ENCODE measurements at places on chromosomes 7 and 10. TPM values are rescaled to one million over a fixed set of nuclear protein-coding genes. Genes with fewer than 3 reads are reported as not detected.

DNA sequence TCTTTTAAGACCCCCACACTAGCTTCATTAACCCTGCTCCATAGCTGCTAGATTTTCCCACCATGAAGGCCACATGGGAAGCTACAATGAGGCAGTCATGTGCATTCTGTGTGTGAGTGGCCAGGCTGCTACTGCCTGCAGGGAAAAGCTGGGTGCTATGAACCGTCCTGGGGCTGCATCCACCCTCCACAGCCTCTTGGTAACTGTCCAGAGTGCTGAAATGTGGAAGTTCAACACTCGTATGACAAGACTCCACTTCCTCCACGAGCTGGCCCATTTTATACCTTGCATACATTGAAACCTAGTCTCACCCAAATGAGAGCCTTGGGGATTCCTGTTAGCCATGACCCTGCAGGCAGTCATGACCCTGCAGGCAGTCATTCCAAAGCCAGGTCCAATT is 59.4 kb downstream of the CUZD1 start:
- DNase-seq, result no peak

DNA sequence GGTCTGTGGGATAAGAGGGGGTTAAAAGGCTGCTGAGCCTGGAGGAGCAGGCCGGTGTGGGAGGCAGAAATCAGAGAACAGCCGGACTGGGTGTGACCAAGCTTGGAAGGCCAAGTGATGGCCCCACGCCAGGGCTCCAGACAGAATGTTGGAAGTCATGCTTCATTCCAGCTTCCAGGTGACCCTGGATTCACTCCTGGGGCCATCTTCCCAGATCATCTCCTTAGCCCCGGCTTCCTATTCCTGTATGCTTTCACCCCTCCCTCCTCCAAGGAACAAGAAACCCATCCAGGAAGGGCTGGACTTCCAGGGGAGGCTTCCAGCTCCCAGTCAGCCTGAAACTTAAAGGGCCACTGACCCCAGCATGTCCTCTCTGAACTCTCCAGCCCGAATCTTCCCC is 1.0 kb downstream of the INMT start:
- no peak for DNase-seq

DNA sequence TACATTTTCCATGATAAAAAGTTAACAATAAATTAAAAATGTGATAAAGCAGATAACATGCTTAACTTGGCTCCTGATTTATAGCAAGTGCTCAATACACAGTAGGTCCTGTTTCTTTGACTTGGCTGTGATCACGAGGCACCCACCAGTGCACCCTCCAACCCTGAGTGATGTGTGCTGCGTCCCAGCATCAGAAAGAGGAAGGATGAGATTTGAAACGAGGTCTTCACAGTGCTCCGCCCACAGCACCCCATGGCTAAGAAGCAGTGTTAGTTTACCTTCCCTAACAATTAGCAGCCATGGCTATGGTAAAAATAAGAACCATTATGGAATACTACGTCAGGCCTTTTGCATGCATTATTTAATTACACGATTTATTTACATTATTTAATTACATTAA is 292.0 kb upstream of the ZMIZ1 start:
- DNase-seq, result no peak

GRCh38 chr7:158309868-158310763 is 277.5 kb downstream of the PTPRN2 start:
- no peak for DNase-seq

GRCh38 chr10:79266084-79266483 is 81.2 kb upstream of the PPIF start:
- no peak for DNase-seq

ICA1 gene
- polyA plus RNA-seq, result 8.3 TPM

VPS41 gene
- polyA plus RNA-seq, result 20.3 TPM
